CD4-positive, alpha-beta T cell treated with Interleukin-17A for 4 hours (primary cell): ENCODE measurements at places on chromosomes 3 and 15.
A peak's percentile ranks its signal among the peaks of the same experiment; 100 is the strongest.

DNA sequence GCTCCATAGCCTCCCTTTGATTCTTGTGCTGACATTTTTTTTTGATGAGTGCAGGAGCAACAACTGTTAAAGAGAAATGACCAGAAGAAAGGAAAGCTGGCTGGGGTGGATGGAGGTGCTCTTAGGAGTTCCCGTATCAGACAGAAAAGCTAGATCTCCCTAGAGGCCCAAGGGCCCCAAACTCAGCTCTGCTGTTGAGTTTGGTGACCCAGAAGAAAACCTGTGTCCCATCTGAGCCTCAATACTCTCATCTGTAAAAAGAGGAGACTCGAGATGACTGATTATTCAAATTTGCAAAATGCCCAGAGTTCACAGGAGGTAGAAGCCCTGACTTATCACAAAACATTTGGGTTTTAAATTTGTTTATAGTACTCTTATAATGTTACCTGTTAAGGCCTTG is 142.4 kb downstream of the TIGIT start:
- no peak for DNase-seq

DNA sequence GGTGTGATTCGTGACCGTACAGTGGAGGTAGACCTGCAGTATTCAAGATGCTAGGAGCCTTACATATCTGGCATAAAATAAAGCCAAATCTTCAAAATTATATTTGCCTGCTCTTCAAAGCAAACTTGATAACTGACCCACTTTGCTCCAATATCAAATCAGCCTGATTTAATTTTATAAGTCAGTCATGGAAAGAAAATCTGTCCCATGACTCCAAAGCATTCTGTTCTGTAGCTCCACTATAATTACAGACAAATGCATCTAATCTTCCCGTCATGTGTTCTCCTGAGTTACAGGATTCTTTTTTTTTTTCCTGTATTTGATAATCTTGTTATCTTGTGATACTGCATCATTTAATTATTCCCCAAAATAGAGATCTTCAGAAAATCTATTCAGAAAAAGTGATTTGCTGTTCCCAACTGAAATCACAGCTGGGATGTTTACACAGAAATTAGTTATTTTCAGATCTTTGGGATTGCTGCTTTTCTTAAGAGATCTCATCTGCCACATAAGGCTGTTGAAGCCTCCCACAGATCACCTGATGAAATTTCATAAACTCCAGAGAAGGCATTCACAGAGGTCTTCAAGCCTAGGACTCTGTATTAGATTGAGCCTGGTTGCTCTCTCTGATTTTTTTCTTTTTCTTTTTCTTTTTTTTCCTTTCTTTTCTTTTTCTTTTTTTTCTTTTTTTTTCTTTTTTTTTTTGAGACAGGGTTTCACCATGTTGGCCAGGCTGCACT is 27.2 kb downstream of the TIMP4 start:
- DNase-seq = no peak

DNA sequence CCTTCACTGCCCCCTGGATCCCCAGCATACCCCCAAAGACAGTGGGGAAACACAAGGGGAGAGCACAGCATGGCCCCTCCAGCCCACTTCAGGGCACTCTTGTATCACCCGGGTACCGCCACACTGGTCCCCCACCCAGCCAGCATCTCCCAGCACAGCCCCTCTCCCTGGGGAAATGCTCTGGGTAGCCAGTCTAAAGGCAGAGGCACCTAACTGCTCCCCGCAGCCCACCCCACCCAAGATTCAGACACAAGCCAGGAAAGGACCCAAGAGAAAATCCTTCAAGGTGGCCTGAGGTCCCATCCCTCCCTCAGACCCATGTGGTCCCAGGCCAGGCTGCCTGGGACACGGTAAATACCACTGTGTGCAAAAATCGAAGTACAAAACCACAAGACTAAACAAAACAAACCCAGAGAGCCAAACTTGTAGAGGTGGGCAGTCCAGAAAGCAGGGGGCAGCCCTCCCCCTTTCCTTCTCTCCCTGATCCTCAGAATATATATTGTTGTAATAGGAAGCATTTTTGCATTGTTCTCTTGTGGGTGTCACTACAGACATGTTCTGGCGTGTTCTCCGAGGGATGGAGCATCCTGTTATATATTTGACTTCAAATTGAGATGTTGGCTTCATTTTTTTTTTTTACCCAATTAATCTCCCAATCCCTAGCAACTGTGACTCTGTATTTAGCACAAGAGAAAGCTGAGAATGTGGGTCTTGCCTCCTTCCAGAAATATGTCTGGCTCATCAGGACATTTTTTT is 51.7 kb downstream of the GRIP2 start:
- DNase-seq = no peak

GRCh38 chr3:149009732-149010131 is 18.4 kb downstream of the GYG1 start:
- peak; percentile 30 for DNase-seq

DNA sequence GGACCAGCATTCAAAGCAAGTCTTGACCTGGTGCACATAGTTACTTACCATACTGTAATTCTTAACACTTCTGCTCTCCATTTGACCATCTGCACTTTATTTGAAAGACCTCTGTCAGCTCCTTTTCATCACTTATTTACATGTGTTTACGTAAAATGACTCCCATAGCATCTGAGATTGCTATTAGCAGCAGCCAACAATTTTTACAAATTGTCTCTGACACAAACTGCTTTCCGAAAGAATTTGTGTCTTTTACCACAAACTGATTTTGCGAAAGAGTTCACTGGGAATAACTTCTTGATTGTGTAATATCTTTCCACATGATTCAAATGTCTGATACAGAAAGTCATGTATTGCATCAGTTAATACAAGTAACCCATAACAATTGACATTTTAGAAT is 144.1 kb upstream of the PEX5L start:
- DNase-seq = no peak

DNA sequence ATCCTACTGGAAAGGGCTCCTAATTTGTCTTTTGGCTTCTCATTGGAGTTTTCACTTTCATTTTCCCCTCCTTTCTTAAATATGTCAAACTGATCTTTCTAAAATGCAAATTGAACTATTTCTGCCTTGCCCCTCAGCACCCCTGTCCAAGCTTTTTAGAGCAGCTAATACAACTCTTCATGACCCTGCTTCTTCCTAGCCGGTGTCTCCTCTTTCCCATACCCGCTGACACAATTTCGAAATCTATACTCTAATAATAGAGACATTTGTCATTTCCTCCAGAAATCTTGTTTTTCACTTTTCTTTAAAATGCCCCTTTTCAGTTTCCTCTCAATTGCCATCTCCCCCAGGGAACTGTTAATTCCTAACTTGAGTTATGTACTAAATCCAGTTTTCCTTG is 2.9 kb upstream of the EPHA3 start:
- DNase-seq = no peak
